Activated CD4-positive, alpha-beta memory T cell treated with anti-CD3 and anti-CD28 coated beads for 36 hours (primary cell): ENCODE measurements at places on chromosomes 13 and 19.
A peak's percentile ranks its signal among the peaks of the same experiment; 100 is the strongest.

GRCh38 chr13:97875218-97875617 lies 78.3 kb upstream of the IPO5 start:
- no peak for DNase-seq

DNA sequence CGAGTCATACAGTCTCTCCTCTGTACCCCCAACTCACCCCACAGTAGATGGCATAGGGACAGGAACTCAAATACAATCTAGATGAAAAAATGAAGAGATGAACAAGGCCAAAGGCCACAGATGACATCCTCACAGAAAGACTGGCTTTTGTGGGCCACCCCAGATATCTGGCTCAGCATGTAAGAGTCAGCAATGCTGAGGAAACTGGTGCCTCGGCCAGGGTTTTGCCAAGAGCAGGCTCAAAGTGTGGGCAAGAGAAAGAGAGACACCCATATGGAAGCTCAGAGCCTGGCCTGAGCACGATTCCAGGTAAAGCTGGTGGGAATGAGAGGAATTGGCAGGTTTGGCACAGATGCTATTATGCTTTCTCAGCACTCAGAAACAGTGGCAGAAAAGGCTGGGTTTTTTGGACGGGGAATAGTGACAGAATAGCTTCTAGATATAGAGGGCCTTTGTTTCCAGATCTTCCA lies 460.6 kb downstream of the FOXO1 start:
- peak; percentile 44 for DNase-seq

- DNase-seq = no peak
Measured at GRCh38 chr19:42278452-42279154, 9.6 kb downstream of the CIC start.

- DNase-seq = no peak
Measured at GRCh38 chr19:485583-486236, 10.6 kb upstream of the MADCAM1 start.

- DNase-seq = no peak
Measured at GRCh38 chr13:42279986-42280385, 8.0 kb downstream of the AKAP11 start.

- DNase-seq = no peak
Measured at GRCh38 chr19:38900202-38900629, 447 bp downstream of the NFKBIB start.

- no peak for DNase-seq
Measured at GRCh38 chr13:25733001-25733491, 318.8 kb downstream of the SHISA2 start.

GRCh38 chr19:1417145-1417544 lies 9.8 kb downstream of the DAZAP1 start:
- no peak for DNase-seq

DNA sequence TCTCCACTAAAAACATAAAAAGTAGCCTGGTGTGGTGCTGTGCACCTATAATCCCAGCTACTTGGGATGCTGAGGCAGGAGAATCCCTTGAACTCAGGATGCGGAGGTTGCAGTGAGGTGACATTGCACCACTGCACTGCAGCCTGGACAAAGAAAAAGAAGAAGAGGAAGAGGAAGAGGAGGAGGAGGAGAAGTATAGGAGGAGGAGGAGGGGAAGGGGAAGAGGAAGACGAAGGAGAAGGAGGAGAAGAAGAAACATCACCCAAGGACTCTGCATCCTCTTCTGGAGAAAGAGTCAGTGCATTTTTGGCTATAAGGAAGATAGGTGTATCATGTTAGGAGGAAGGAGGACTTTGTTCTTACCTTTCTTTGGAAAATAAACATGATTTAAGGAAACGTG lies 13.0 kb upstream of the FPR3 start:
- DNase-seq = no peak

GRCh38 chr13:50942630-50943311 lies 33.2 kb downstream of the RNASEH2B start:
- DNase-seq = peak; percentile 27

GRCh38 chr13:48532256-48532505 lies 699 bp downstream of the RCBTB2 start:
- DNase-seq = no peak

DNA sequence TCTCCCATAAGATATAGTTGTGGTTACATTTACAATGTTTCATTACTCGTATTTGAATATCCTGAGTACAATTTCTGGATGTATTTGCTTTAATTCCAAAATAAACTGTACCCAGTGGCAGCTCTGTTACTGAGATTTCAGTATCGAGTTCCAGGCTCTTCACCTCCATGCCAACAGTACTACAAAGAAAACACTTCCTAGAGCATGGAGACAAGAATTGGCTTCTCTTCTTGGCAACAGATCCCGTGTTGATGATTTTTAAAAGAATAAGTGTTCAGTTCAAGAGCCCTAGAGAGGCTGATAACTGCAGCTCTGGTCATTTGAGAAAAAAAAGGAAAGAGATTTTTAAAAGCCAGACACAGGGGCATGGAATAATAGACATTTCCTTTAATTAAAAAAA lies 302.8 kb downstream of the EFNB2 start:
- DNase-seq = no peak

GRCh38 chr13:114115796-114116195 lies 16.6 kb downstream of the RASA3 start:
- peak; percentile 7 for DNase-seq

- no peak for DNase-seq
Measured at GRCh38 chr13:80666782-80667552, 326.0 kb upstream of the SPRY2 start.

- no peak for DNase-seq
Measured at GRCh38 chr13:91922969-91923592, 524.7 kb downstream of the GPC5 start.

DNA sequence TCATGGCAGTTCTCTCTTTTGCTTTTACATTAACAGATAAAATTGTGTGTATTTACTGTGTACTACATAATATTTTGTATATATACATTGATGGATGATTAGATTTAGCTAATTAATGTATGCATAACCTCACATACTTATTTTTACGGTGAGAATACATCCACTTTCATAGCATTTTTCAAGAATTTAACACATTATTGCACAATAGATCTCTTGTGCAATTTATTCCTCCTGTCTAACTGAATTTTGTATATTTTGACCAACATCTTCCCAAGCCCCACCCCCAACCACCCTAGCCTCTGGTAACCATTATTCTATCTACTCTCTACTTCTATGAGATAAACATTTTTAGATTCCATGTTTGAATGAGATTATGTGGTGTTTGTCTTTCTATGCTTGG lies 194.7 kb downstream of the RBM26 start:
- no peak for DNase-seq

DNA sequence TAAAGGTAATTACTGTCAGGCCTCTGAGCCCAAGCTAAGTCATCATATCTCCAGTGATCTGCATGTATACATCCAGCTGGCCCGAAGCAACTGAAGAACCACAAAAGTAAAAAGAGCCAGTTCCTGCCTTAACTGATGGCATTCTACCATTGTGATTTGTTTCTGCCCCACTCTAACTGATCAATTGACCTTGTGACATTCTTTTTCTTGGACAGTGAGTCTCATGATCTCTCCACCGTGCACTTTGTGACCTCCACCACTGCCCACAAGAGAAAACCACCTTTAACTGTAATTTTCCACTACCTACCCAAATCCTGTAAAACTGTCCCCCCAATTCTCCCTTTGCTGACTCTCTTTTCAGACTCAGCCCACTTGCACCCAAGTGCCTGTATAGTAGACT lies 17.2 kb upstream of the CXCL17 start:
- no peak for DNase-seq

DNA sequence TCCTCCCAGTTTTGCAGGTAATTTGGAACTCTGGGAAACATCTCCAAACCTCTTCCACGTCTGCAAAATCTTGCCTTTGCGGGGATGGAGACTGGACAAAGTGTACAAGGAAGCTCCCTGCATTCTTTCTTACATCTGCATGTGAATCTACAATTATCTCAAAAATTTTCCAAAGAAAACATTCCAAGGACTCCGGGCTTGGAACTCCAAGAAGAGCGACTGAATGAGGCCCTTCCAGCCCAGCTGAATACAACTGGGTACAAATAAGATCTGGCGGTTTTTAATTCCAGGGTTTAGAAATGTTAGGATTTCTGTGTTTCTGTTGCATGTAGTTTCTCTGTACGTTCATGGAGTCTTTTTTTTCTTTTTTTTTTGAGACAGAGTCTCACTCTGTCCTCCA lies 28.5 kb downstream of the EXOC3L2 start:
- no peak for DNase-seq

GRCh38 chr19:570937-571565 lies 1.3 kb upstream of the BSG start:
- peak; percentile 75 for DNase-seq

DNA sequence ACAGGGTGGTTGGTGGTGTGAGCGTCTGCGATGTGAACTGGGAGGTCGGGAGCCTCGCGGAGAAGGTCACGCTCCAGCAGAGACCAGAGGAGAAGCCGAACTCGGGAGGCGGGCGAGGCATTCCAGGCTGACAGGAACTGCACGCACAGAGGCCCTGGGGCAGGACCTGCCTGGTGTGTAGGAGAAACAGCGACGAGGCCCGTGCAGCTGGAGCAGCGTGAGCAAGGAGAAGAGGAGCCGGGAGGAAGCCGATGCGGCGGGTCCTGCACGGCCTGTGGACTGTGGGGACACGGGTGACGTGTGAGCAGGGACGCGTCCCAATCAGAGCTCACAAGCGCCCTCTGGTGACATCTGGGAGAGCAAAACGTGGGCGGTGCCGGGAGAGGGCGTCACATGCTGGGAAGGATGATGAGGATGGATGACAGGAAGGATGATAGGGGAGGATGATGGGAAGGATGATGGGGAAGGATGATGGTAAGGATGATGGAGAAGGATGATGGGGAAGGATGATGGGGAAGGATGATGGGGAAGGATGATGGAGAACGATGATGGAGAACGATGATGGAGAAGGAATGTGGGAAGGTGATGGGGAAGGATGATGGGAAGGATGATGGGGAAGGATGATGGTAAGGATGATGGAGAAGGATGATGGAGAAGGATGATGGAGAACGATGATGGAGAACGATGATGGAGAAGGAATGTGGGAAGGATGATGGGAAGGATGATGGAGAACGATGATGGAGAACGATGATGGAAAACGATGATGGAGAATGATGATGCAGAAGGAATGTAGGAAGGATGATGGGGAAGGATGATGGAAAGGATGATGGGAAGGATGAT lies 16.1 kb upstream of the MADCAM1 start:
- DNase-seq = peak; percentile 65
